ENCODE measurements at places on chromosomes 4 and X.

DNA sequence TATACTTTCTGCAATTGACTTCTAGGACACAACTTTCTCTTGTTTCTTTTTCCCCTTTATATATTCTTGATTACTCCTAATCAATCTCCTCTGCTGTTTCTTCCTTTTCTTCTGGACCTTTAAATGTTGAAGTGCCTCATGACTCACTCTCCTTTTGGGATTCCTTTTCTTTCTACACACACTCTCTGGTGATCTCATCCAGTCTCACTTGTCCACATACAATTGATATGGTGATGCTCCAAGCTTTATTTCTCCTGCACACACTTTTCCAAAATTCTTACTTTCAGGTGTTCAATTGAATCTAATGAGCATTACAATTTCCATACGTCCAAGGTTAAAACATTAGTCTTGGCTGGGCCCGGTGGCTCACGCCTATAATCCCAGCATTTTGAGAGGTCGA lies 794.8 kb upstream of the EPHA5 start:
- no peak for DNase-seq

DNA sequence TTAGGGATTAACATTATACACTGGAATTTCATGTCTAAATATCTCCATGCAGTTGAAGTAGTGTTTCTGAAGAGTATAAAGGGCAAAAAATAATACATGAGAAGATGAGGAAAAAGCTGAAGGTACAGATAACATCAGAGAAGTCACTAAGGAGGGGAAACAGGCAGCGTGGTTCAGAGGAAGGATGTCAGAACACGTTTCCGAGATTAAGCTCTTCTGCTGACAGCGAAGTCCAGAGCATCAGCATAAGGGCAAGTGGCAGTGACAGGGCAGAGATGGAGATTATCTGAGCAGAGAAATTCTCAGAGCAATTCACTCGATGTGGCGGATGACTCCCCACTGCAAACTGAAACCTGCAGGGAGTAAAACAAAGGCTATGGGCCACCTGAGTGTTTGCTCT lies 443.2 kb upstream of the FRG1 start:
- DNase-seq: no peak

GRCh38 chr4:5256421-5256820 lies 205.1 kb downstream of the STK32B start:
- no peak for DNase-seq

DNA sequence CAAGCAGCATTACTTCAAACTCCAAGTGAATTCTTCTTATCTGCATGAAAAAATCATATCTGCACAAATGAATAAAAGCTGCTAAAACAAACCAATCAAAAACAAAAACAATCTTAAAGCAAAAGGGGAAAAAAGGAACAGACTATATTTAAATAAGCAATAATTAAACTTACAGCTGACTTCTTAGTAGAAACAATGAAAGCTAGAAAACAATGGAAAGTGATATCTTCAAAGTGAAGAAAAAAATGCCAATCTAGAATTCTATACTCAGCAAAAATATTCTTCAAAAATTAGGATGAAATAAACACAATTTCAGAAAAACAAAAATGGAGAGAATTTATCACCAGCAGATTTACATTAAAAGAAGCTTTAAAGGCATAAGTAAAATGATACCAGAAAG lies 20.0 kb downstream of the STBD1 start:
- no peak for DNase-seq

DNA sequence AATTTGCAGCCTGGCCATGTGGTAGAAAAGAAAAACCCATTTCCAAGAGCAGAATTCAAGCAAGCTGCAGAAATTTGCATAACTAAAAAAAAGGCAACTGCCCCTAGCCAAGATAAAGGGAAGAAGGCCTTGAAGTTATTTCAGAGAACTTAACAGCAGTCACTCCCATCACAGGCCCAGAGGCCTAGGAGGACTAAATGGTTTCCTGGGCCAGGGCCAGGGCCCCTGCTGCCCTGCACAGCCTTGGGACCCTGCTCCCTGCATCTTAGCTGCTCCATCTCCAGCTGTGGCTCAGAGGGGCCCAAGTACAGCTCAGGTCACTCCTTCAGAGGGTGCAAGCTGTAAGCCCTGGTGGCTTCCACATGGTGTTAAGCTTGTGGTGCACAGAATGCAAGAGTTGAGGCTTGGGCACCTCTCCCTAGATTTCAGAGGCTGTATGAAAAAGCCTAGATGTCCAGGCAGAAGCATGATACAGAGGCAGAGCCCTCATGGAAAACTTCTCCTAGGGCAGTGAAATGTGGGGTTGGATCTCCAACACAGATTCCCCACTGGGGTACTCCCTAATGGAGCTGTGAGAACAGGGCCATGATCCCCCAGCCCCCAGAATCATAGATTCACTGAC lies 6.7 kb upstream of the MID2 start:
- no peak for DNase-seq

DNA sequence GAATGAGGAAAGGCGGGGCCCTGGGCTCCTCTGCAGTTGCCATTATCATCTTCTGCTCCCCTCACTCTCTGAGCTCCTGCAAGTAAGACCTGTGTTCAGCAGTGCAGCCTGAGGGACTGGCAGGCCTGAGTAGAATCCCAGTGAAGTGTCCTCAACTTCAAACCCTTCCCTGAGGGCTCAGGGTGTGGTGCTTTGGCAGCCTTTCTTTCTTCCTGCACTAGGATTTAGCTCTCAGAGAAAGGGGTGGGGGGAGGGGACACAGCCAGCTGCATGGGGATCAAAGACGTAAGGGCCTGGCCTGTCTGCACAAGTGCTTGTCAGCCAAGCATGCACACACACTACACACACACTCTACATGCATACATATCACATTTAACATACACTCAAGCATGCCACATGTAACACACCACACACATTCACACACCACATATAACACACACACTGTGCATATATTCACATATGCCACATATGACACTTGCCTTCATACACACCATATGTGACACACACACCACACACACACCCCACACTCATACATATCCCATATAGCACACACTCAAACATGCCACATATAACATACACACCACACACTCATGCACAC lies 223.4 kb upstream of the RPL34 start:
- no peak for DNase-seq

- no peak for DNase-seq
These were observed 325.6 kb downstream of the FRMPD4 start for GRCh38 chrX:12463873-12464272.

- DNase-seq: no peak
These were observed 26.7 kb downstream of the SH3RF1 start for GRCh38 chr4:169243825-169244609.

GRCh38 chrX:130167040-130167439 lies 1.4 kb upstream of the AIFM1 start:
- no peak for DNase-seq

GRCh38 chr4:76569706-76570105 lies 134.7 kb downstream of the SHROOM3 start:
- DNase-seq: no peak

All from CD4-positive, alpha-beta T cell treated with Interleukin-12 subunit alpha and Interleukin-12 subunit beta, for 1 hour (primary cell).